ENCODE measurements at places on chromosomes 13 and 19. TPM values are rescaled to one million over a fixed set of nuclear protein-coding genes. Genes with fewer than 3 reads are reported as not detected.

- DNase-seq: no peak
Observed at GRCh38 chr19:34316741-34317301, 48.2 kb upstream of the GPI start.

DNA sequence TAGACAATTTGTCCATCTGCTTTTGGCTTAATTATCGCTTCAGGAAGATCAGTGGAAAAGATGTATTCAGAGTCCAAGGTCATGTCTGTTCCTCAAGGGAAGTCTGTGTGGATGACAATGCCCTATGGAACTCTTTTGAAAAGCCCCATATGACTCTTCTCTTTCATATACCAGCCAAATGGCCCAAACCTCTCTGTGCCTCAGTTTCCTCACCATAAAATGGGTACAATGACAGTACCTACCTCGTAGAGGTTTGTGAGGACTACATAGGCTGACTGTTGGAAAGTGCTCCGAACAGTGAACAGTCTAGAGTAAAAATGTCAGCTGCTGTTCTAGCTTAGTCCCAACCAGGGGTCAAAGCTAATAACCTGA, 104.6 kb downstream of the COL4A2 start:
- no peak for DNase-seq

GRCh38 chr13:77029436-77029835, 2.5 kb upstream of the FBXL3 start:
- DNase-seq: no peak

GRCh38 chr19:344625-345319, at the start of gene MIER2:
TSS of gene MIER2 (minus strand) at chr19:344796. CDS start at chr19:344782, 14 bp downstream.
- DNase-seq: peak; percentile 97

DNA sequence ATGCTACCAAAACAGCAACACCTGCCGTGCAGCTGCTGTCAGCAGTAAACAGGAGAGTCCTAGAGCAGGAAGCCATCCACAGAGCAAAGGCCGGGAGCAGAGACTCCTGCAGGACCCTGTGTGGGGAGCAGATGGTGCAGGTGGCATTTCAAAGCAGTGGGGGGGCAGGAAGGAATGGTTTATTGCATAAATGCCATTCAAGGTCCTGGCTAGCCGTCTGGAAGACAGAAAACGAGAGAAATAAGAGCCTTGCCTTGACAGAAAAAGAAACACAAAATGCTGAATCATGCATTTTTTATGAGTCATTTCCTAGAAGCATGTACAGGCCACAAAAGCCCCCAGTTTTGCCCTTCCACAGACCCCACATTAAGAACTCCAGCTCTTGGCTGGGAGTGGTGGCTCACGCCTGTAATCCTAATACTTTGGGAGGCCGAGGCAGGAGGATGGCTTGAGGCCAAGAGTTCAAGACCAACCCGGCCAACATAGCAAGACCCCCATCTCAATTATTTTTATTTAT, 5.4 kb downstream of the RSPH6A start:
- DNase-seq: no peak

- DNase-seq: no peak
Observed at GRCh38 chr13:25744178-25744577, 307.6 kb downstream of the SHISA2 start.

GRCh38 chr19:3006075-3006767, 22.9 kb downstream of the TLE2 start:
- DNase-seq: no peak

GRCh38 chr13:84139561-84140158, 257.4 kb upstream of the SLITRK1 start:
- no peak for DNase-seq

- DNase-seq: no peak
Observed at GRCh38 chr13:54758795-54759194, 1730.2 kb downstream of the OLFM4 start.

DNA sequence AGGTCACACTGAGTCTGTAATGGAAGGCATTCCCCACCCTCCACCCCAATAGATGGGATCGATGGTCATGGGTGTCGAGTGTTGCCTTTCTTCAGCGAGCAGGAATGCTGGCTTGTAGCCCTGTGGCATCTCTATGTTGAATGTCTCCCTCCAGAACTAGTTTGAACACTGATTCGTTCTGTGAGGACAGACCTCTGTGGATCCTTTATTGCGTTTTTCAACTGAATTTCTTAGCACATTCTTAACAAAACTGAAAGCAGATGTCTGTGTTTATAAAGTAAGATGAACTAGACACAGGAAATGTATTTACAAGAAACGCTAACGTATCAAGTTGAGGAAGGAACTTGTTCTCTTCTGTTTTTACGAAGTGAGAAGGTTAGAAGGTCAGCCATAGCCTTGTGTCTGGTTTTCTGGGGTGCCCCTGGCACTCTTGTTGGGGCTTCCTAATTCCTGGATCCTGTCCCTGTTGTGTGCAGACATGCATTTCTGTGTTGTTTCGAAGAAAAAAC, 36.8 kb upstream of the TM9SF2 start:
- no peak for DNase-seq

GRCh38 chr13:83286737-83287136, 595.5 kb downstream of the SLITRK1 start:
- DNase-seq: no peak

- no peak for DNase-seq
Observed at GRCh38 chr19:1452802-1453524, 3.0 kb downstream of the APC2 start.

GRCh38 chr19:543910-544608, at the start of gene GZMM:
TSS of gene GZMM (plus strand) at chr19:544053. CDS start at chr19:544072, 19 bp downstream.
- DNase-seq: no peak

GRCh38 chr19:6707011-6707657, 13.3 kb downstream of the C3 start:
- DNase-seq: no peak

GRCh38 chr13:96540670-96541069, 450.8 kb downstream of the HS6ST3 start:
- DNase-seq: no peak

DNA sequence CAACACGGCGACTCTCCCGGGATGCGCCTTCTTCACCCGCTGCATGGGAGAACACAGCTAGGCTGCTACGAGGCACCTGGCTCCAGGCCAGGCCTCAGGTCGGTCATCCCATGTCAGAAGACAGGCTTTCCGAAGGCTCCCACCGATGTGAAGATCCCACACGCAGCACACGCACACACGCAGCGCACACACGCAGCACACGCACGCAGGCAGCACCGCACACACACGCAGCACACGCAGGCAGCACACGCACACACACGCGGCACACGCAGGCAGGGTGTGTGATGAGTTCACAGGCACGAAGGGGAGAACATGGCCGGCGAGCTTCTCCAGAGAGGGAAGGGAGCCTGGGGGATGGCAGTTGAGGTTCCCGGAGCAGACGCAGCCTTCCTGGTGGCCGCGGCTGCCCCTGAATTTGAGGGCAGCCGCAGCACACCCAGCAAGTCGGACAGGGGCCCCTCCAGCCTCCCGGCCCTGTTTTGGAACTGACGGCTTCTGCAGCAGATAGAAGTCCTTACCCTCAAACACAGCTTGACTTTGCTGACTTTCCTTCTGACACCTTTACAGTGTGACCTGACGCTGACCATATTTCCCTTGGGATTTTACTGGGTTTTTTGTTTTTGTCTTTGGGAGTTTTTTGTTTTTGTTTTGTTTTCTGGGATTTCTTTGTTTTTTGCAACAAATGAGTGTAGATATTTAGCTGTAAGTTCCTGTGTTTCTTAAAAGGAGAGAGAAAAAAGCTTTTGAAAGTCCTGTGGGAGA, 55.9 kb downstream of the RASA3 start:
- no peak for DNase-seq

DNA sequence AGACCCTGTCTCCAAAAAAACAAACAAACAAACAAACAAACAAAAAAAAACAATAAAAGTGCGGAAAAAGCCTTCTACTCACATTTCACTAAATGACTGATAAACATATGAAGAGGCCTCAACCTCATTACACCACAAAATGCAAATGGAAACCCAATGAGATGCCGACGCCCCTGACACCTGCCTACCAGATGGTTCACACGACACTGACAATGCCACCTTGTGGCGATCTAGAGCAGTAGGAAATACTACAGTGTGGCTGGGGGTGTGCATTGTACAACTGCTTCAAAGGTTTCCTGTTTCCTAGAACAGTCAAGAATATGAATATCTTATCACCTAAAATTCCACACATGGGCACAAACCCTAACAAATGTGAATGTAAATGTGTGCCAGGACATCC, 14.0 kb downstream of the SCGB2B2 start:
- no peak for DNase-seq

DNA sequence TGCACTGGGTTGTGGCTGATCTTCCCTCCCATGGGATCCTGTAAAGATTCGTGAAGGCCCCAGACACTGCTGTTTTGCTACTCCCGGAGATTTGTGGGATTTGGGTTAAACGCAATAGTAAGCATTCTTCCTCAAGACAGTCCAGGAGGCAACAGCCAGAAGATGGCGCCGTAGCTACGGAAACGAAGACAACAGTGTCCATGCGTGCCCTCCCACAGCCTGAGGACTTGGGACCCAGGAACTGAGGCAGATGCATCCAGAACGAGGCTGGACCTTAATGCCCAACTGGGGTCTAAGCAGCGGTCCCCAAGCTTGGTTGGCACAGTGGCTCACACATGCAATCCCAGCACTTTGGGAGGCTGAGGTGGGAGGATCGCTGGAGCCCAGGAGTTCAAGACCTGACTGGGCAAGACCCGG, 57.6 kb upstream of the ZNF507 start:
- peak; percentile 90 for DNase-seq

DNA sequence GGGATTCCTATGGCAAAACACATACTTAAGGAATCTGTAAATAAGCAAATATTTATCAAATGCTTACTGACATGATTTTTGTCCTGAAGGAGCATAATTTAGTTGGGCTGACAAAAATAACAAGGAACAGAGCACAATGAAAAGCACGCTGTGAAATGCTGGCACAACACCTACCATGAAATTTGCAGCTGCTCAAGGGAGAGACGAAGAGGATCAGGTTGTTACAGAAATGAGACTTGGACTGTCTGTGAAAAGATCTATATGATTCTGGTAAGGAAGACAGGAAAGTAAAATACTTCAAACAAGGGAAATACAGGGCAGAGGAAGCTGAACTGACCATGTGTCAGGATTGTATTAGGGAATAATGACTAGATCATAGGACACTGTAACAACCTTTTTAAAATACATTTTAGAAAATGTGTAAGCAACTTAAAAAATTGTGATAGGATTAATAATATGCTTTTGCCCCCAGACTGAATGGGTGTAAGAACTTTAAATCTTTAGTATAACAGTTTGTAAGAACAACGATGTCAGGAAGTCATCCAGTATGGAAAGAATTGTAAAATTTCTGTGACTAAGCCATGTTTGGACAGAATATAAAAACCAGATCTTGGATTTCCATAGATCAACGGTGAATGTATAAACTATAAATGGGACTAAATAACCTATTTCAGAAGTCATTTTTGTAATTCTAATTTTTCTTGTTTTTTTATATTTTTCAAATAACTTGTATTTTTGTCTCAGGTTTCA, 1556.0 kb downstream of the EFNB2 start:
- no peak for DNase-seq

DNA sequence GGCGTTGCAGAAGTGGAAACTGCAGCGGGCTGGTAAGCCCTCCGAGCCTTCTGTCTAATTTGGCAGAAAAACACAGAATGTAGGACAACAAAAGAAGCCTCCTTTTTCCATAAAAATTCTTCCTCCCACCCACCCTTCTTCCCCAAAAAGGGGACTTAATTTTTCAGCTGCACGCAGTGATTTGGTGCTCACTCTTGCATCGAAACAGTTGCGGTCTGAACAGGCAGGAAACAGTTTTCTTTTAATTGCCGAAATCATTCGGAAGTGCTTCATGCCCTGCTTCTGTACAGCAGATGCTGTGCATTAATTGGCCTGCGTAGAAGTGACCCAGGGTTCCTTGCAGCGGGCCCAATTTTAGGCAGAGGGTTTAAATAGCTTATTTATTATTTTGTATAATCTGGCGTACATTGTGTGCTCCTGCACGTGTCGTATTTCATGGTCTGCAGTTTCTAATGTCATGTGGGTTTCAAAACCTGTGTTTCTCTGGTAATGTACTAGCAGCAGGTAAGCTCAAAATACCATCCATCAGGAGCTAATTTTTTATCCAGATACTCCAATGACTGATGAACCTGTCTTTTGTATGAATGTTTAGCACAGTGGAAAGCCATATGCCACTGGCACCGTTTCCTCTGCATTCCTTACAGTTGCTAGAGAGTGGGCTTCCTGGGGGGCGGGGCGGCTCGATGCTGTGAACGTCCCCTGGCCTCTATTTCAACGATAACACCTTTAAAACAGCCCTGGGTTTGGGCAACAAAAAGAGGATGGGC, 66.6 kb downstream of the GGACT start:
- no peak for DNase-seq

DNA sequence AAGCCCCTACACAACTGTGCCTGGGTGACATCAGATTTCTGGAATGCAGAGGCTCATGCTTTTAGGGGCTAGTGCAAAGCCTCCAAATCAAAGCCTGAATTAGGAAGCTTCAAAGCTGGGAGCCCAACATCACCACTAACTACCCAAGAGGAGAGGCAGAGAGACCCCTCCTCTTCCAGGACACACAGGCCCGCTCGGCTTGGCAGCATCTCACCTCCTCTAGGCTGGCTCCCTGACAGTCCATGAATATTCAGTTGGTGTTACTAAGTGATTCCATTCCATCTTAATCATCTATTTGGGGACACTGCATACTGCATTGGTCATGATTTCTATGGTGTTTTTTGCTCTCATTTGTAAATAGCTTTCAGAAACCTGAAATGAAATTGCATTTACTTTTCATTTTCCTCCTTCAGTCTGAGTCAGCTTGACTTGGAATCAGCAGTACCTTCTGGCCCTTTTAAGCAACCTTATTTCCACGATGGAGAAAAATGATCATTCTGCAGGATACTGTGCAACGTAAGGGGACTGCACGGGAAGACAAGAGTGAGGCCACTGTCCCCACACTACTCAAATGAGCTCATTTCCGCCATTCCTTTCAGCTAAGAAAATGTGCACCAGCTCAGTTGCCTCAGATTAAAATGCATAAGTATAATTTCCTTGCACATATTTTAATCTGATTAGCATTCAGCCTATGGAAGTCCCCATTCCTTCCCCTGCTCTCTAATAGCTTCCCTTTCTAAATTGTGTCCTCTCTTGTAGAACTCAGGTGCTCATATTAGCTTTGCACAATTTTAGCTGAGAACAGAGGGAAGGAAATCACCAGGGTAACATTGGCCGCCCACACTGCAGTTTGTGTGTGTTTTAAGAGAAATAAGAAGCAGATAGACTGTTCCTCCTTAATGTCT, 219.9 kb downstream of the RFC3 start:
- no peak for DNase-seq

DNA sequence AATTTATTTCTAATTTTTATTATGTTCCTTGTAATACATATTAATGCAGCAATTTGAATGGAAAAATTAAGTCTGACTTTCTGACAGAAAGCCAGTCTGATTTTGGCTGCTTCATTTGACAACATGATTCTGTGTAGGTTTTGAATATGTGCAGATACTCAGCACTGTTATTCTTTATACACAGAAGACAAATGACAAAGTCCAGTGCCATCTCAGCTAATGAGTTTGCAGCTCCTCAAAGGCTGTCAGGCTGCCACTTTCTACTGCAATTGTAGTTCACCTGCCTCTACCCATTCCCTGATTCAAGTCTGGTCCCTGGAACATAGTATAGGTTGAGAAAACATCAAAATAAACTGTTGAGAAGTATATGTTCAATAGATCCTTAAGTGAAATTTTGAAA, 2.9 kb upstream of the CHAMP1 start:
- DNase-seq: no peak

The ZNF700 gene
- total RNA-seq: 10.4 TPM

The NOVA2 gene
- 1.2 TPM for total RNA-seq

The TGFBR3L gene
- total RNA-seq: 5.4 TPM

The ERICH4 gene
- total RNA-seq: not detected

The SLC8A2 gene
- 6.2 TPM for total RNA-seq

The MAG gene
- not detected for total RNA-seq

The WDR88 gene
- total RNA-seq: not detected

The CLPTM1 gene
- 105 TPM for total RNA-seq

Measured in esophagus muscularis mucosa (tissue), 4 donors.